ENCODE measurements at places on chromosomes 6 and 20.

- no peak for DNase-seq
Observed at GRCh38 chr6:16136091-16136490, 7.2 kb downstream of the MYLIP start.

- no peak for DNase-seq
Observed at GRCh38 chr6:106796781-106797180, 167.4 kb downstream of the QRSL1 start.

GRCh38 chr6:128098000-128098581, 197.2 kb upstream of the THEMIS start:
- no peak for DNase-seq

GRCh38 chr6:40896696-40897095, 142.3 kb downstream of the UNC5CL start:
- no peak for DNase-seq

DNA sequence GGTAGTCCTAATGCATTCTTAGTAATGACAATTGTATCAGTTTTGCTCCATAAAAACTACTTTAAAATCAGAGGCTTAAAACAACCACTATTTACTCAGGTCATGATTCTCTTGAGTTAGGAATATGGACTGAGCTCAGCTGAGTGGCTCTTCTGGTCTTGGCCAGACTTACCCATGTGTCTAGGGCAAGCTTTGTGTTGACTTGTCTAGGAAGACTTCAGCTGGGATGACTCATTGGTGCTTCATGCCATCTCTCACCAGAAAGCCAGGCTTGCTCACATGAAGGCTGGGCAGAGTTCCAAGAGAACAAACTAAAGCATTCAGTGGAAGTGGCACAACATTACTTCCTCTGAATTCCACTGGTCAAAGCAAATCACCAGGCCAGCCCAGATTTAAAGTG, 155.3 kb downstream of the DHX35 start:
- DNase-seq = no peak

GRCh38 chr6:29477923-29478450, 9.8 kb downstream of the MAS1L start:
- DNase-seq = no peak

DNA sequence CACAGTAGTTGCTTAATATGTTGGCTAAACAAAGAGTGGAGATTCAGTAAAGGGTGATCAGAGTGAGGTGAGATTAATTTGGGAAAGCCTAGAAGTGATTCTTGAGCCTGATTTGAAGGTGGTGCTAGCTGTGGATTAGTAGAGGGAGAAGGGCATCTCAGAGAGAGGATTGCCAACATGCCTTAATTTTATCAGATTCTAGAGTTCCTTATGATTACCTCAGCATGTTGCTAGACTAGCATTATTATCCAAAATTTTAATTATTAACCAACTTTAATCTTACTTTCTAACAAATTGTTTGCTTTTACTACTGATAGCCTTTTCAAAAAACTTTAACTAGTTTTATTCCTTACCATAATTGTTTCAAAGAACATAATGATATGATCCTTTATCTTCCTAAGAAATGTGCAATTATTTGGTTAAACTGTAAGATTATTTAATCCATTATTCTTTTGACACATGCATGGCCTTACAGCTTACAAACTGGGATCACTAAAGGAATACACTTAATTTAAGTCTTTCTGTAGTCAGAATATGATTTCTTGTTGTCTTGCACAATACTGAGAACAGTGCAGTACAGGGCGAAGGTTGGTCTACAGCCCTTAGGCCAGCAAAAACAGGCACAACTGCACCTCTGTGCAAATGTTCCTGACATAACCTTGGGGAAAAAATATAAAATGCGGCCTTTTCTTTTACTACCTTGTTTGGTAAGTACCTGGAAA, 88.9 kb downstream of the SLC16A10 start:
- no peak for DNase-seq

DNA sequence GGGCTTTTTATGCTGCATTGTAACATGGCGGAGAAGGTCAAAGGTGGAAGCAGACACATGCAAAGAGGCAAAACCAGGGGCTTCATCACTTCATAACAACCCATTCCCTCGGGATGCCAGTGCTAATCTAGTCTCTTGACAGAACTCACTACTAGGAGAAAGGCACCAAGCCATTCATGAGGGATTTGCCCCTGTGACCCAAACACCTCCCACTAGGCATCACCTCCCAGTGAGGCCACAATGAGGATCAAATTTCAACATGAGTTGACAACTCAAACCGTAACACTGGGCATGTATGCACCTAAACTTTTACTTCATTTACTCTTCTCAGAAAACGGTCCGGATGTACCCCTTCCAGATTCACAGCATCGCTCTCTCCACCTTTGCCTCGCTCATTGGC, 61.9 kb downstream of the CDS2 start:
- DNase-seq = no peak

DNA sequence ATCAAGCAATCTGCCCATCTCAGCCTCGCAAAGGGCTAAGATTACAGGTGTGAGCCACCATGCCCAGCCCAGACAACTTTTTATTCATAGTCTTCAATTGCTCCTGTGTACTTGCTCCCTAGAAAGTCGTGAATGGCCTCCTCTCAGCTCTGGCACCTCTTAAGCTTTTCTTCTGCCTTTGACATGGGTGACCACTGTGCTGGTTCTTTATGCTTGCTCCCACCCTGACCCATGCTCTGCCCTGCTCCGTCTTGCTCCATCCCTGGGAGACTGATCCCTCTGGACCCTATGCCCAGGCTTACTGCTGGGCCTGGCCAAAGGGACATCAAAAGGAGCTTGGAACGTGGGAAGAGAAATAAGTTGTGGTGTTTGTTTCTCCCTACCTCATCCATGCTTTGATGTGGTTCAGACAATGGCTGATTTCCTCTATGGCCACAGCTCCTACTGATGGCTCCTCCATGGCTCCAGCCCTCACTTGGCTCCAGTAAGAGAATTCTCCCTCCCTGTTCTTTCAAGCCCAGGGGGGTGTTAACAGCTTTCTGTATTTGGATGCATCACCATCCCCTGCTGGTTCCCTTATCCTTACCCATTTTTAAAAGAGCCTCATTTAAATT, 7.7 kb upstream of the TREM2 start:
- DNase-seq = no peak

- DNase-seq = peak; percentile 58
Observed at GRCh38 chr20:32516583-32517517, 68.3 kb downstream of the NOL4L start.

DNA sequence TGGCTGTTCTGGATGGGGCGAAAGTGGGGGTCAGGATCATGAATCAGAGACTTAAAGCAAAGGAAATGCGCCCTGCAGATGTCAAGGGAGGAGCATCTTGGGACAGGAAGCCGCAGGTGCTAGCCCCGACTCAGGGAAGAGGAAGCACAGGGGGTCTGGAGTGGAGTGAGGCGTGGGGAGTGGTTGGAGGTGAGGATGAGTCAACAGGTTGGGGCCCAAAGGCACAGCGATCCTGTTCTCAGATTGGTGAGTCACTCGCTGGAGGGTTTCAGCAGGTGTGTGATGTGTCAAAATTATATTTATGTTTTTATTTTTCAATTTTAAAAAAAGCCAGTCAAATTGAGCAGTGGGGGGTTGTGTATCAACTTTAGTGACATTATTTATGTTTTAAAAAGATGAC, 19.0 kb downstream of the PACSIN1 start:
- no peak for DNase-seq

- DNase-seq = no peak
Observed at GRCh38 chr6:46932526-46933319, 11.0 kb upstream of the ADGRF5 start.

DNA sequence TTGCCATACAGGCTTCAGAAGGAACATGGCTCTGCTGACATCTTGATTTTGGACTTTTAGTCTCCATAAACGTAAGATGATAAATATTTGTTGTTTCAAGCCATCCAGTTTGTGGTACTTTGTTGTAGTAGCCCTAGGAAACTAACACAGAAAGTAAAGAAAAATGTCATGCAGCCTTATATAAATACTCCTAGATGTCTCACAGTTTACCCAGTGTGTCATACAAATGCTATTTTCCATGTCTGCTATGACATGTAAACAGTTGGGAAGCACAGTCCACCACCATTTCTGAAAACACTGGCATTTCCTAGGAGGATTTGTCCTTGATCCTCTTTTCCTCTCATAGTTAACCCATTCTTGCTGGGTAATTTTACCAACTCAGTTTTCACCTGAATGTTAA, 30.6 kb upstream of the ME1 start:
- DNase-seq = no peak

GRCh38 chr6:117480651-117481050, 1.8 kb upstream of the DCBLD1 start:
- DNase-seq = no peak

DNA sequence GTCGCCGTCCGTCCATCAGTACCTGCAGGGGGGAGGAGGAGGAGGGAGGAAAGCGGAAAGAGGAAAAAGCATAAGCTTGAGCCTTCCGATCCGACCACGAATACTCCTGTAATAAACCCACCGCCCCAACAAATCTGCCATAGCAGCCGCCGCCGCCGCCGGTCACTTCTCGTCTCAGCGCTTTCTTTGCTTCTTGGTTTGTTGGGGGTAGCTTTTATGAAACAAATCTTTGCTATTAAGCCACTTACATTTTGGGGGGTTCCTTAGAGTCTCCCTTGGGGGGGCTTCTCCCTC, 277 bp downstream of the ADGRB3 start:
- no peak for DNase-seq

- DNase-seq = peak; percentile 26
Observed at GRCh38 chr20:45588800-45589199, 9.7 kb upstream of the WFDC8 start.

GRCh38 chr6:35181933-35182612, 31.7 kb upstream of the SCUBE3 start:
- peak; percentile 73 for DNase-seq

DNA sequence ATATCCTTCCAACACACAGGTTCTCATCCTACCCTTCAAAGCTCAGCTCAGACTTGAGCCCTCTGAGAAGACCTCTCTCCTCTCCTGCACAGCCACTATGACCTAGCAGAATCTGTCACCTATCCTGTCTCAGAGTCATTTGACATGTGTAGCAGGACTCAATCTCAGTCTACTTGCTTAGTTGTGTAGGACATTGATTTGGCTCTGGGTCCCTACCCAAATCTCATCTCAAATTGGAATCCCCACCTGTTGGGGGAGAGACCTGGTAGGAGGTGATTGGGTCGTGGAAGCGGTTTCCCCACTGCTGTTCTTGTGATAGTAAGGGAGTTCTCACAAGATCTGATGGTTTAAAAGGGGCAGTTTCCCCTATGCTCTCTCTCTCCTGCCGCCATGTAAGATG, 297.9 kb downstream of the CD83 start:
- no peak for DNase-seq

- DNase-seq = no peak
Observed at GRCh38 chr6:168447700-168448099, 6.7 kb downstream of the SMOC2 start.
